MM.1S (cell line): ENCODE measurements at places on chromosomes 2 and 18.

DNA sequence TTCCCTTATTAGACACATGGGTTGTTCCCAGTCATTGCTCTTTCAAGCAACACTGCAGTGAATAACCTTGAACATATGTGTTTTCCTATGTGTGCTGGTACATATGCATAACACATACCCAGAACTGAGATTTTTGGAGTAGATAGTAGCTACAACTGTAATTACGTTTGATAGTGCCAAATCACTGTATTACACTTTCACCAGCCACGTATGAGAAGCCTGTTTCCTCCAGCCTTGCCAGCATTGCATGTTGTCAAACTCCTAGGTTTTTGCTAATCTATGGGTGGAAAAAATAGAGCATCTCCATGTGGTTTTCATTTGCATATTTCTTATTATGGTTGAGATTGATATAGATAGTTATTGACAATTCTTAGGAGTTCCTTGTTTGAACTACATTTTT, 56.5 kb upstream of the ACSL3 start:
- DNase-seq: no peak

- DNase-seq: peak; percentile 19
Measured at GRCh38 chr2:71856773-71857525, 290.7 kb downstream of the CYP26B1 start.

- no peak for DNase-seq
Measured at GRCh38 chr18:22101731-22102130, 67.7 kb upstream of the GATA6 start.

DNA sequence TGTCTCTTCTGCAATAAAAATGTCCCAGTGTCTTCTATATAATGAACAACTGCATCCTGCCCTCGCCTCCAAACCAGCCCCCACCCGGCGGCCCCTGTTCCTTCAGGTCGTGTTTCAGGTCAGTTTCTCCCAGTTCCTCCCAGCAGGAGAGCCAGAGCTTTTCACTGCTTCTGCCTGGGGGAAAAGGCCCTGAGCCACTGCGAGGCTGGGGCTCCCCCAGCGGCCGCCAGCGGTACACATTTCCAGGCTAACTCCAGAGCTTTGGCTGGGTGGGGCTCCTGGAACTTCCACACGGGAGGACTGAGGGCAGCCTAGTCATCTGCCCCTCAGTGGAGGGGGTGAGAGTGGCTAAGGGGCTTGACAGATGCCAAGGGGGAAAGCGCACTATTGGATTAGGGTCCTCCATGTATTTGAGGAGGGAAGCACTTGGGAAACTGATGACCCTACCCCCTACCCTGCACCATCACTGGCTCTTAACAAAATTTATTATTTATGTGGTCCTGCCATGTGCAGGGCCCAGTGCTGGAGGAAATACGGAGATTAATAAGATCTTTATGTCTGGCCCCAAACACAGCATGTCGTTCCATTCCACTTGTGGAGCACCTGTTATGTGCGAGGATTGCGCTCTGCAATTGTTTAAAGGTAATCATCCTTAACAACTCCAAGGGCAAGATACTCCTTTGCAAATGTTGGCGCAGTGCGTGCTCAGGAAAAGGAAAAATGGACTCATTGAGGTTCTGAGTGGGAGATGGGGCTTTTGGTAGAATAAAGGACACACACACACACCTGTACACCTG, 17.3 kb upstream of the CYS1 start:
- DNase-seq: peak; percentile 39

- DNase-seq: no peak
Measured at GRCh38 chr18:72742002-72742401, 125.8 kb downstream of the NETO1 start.

DNA sequence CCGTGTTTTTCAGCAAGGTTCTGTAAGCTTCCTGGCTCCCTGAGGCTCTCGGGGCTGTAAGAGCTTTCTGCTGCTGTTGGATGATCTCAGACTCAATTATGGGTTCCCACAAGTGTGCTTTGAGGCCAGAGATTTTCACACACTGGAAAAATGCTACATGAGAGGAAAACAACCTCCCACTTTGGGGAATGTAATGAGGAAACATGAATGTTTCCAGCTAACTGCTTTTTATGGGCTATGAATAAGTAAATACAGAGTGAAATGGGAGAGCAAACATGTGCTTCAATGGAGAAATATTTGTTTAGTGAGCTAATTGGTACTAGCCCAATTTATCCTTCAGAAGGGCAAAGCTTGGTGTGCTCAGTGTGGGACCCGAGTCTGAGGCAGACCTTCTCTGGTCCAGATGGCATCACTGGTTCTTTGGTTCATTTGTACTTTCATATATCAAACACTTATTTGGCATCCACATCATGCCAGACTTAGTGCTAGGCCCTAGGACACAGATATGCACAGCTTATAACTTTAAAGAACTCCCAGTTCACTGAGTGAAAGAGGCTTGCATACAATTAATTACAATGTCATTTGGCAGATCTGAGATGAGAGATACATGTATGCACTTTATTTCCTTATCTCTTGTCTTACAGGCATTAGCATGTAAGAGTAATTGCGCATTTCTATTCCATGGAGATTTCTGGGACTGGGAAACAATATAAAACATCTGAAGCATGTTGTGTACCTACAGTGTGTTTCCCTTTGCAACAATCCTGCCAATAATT, 248.8 kb downstream of the RDH14 start:
- DNase-seq: no peak

- no peak for DNase-seq
Measured at GRCh38 chr2:96102596-96103186, 13.7 kb downstream of the ADRA2B start.

- DNase-seq: no peak
Measured at GRCh38 chr2:78416625-78417300, 608.7 kb upstream of the REG3G start.

GRCh38 chr2:113253453-113253852, 25.3 kb downstream of the PAX8 start:
- DNase-seq: no peak

DNA sequence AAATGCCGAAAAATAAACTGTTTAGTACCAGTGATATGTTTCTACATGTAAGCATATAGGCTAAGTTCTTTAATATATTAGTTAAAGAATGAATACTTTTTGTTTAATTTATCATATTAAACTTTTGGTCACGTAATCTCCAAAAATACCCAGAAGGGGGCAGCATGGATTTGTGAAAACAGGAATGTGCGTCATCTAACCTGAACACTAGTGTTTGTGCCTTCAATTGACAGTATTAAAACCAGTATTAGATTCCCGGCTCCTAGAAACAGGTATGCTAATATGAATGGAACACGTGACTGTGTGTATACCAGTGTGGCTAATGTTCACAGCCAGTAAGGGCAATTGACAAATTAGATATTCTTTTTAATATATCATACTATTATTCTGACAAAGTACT, 51.8 kb downstream of the WDR7 start:
- peak; percentile 25 for DNase-seq

DNA sequence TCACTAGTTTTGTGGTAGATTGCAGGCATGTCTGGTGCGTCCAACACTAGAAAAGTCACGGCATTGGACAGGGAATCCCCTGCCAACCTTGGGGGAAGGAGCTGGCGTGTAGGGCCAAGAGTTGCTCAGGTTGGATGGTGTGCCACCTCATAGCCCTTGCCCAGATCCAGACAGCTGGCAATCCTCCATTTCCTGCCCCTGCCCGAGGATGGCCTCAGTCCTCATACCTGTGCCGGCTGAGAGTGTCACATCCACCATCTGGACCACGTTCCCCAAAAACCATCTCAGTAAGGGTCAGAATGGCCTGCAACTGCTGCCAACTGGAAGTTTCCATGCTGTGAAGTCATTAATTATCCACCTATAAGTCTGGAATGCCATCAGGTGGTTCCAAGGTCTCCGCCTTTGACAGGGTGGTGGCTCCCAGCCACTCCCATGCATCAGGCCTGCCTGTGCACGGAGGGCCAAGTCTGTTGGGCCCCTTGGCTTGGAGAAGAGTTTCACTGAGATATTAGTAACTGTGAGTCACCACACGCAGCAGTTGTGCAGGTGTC, 55.0 kb downstream of the IMPA2 start:
- no peak for DNase-seq

DNA sequence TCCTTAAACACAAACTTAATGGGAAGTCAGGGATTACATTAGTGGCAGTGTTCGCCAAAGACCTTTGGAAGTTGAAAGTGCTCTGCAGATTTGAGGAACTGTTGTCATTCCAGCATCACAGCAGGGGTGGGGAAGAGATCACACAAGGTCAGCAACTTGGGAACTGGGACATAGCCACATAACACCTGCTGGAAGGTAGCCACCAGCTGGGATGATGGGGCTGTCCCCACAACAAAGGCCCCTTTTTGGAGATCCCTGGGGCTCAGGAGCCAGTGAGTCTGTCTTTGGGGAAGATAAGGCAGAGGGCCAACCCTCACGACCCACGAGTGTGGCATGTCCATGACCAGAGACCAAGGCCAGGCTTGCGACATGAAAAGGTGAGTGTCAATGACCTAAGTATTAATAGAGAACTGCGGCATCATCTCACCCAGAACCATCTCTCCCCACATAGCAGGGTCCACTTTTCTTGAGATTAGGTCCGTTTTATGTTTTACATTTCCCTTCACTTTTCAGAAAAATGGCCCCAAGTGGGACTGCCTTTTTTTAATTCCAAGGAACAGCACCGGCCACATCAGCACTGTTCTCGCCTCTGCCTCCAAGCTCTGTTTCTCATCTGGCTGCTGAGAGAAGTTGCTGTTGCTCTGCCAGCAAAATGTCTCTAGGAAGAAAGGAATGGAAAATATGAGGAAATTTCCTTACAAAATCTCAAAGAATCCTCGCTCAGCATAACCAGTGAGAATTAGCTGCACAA, 106.9 kb downstream of the GFPT1 start:
- DNase-seq: no peak

DNA sequence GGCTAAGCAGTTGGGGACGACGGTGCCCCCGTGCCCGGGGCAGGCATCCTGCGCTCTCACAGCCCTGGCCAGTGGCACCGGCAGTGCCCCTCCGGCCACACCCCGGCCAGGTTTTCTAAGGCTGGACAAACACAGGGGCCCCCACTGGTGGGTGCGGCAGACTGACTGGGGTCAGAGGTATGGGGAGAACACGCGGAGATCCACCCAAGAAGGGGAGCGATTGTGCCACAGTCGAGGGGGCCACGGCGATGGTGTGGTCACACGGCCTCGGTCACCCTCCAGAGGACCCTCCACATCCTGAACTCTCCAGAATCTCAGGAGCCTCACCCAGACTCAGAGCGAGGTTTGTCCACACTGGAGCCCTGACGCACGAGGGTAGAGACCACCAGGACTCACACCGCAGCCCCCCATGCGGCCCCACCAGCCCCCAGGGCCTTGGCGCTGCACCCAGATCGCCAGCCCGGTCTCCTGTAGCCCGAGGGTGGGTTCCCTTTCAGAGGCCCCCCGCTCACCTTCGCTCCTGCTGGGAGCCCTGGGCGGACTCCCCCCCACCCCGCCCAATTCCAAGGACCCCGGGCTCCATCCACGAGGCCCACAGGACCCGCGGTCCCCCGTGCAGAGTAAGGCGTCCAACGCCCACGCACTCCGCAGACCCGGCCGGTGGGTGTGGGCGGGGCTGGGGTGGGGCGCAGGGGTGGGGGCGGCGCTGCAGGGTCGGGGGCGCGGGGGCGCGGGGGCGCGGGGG, 15.2 kb downstream of the PDCD1 start:
- DNase-seq: no peak

DNA sequence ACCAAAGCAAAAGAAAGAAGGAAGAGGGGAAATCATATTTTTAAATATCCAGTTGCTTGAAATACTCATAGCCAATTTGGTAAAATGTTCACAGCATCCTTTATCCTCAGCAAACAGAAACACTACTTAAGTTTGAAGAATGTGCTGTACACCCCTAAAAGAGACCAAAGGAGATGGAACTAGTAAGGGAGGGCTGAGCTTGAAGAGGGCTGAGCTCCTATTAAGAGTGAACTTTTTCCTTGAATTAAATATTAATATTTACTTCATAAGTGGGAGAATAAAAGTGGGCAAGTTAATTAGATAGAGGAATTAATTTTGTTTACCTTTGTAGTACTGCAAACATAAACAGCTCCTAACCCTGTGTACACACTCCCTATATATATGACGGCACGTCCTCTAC, 7.0 kb downstream of the EVX2 start:
- no peak for DNase-seq

GRCh38 chr2:237662671-237663093, 35.3 kb downstream of the LRRFIP1 start:
- peak; percentile 50 for DNase-seq

DNA sequence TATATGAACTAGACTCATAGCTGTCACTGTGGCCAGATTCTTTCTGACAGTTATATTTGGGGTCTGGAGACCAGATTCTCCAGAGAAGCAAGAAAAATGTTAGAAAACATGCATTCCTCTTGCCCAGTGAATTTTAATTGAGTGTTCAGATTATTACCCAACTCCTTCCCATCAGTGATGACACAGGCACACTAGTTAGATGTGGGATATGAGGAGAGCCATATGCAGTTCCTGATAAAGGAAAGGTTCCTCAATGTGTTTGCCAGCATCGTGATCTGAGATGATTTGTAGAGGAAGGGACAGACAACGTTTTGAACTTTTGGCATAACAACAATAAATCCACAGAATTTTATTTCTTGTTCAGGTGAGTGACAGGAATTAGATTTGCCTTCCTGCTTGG, 308.6 kb downstream of the PIEZO2 start:
- no peak for DNase-seq

GRCh38 chr18:76886112-76886511, 63.8 kb downstream of the ZNF236 start:
- no peak for DNase-seq

GRCh38 chr18:13566941-13567746, 159.2 kb downstream of the FAM210A start:
- peak; percentile 76 for DNase-seq

GRCh38 chr2:206993964-206994363, 54.6 kb downstream of the CPO start:
- DNase-seq: no peak

- DNase-seq: no peak
Measured at GRCh38 chr2:43399515-43400264, 173.3 kb upstream of the ZFP36L2 start.

DNA sequence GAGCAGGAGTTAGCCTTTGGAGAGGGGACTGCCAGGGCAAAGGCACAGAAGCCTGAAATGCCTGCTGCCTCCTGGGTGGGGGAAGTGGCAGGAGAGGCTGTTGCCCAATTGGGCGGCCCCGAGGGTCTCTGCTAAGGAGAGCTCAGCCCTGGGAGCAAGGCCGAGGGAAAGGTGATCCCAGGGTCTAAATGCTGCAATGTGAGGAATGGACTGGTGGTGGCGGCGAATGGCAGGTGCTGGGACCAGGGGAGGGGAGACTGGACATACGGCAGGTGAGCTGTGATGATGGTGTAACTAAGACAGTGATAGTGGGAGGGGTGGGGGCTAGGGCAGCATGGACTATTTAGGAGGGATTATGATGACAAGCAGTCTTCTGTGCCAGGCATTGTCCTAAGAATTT, 104.0 kb downstream of the DYSF start:
- no peak for DNase-seq

DNA sequence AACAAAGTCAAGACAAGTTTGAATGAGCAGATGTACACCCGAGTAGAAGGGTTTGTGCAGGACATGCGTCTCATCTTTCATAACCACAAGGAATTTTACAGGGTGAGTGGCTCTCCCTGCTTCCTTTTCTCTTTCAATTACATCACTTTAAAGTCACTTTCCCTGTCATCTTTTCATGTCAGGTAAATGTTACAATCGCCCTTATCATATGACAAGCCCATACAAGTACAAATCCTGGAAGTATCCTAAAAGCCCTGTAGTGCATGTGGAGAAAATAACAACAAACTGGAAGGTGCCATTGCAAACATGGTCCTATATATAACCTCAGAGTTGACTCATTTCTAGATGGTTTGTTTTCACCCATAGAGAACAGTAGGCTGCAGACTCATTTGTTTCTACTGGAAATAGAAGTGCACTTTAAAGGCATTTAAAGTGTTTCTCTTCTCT, 126.0 kb downstream of the SP100 start:
- no peak for DNase-seq

- DNase-seq: no peak
Measured at GRCh38 chr2:105371156-105371555, 27.7 kb downstream of the FHL2 start.
